ENCODE measurements at places on chromosomes 11 and 22. TPM values are rescaled to one million over a fixed set of nuclear protein-coding genes. Genes with fewer than 3 reads are reported as not detected.

The UBTFL1 gene
- polyA plus RNA-seq, result not detected

The TEX54 gene
- polyA plus RNA-seq, result not detected

The MRPL49 gene
- 41.1 TPM for polyA plus RNA-seq

The VSTM5 gene
- 1.3 TPM for polyA plus RNA-seq

The GAL3ST1 gene
- 7.2 TPM for polyA plus RNA-seq

The B3GAT3 gene
- polyA plus RNA-seq, result 39.9 TPM

The PRODH gene
- polyA plus RNA-seq, result 20.3 TPM

The ZC3H7B gene
- 77.2 TPM for polyA plus RNA-seq

The NEFH gene
- 4.5 TPM for polyA plus RNA-seq

The TRIM51 gene
- not detected for polyA plus RNA-seq

The LYVE1 gene
- 141 TPM for polyA plus RNA-seq

The TRPM5 gene
- 0.29 TPM for polyA plus RNA-seq

The ABCG4 gene
- 1.0 TPM for polyA plus RNA-seq

The OR52A1 gene
- polyA plus RNA-seq, result not detected

DNA sequence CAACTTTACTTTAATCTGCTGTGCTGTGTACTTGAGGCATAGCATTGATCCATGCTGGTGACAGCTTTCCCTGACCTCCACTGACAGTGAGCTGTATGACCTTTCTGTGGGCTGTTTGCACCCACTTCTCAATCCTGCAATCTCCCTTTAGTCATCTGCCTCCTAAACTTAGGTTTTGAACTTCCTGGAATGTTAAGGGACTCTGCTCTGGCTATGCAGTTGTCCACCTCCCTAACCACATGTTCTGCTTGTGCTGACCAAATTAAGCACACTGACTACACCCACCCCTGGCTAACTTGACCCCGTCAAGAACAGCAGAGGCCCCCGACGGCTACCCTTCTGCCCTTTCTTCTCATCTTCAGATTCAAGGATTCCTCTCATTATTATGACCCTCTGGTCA, 89.1 kb upstream of the NTM start:
- no peak for DNase-seq

GRCh38 chr22:45629469-45630089, 42.1 kb upstream of the ATXN10 start:
- no peak for DNase-seq

- peak; percentile 31 for DNase-seq
Measured at GRCh38 chr22:28594797-28595462, 84.7 kb downstream of the TTC28 start.

GRCh38 chr11:124463324-124463723, 17.8 kb upstream of the OR8B8 start:
- no peak for DNase-seq

DNA sequence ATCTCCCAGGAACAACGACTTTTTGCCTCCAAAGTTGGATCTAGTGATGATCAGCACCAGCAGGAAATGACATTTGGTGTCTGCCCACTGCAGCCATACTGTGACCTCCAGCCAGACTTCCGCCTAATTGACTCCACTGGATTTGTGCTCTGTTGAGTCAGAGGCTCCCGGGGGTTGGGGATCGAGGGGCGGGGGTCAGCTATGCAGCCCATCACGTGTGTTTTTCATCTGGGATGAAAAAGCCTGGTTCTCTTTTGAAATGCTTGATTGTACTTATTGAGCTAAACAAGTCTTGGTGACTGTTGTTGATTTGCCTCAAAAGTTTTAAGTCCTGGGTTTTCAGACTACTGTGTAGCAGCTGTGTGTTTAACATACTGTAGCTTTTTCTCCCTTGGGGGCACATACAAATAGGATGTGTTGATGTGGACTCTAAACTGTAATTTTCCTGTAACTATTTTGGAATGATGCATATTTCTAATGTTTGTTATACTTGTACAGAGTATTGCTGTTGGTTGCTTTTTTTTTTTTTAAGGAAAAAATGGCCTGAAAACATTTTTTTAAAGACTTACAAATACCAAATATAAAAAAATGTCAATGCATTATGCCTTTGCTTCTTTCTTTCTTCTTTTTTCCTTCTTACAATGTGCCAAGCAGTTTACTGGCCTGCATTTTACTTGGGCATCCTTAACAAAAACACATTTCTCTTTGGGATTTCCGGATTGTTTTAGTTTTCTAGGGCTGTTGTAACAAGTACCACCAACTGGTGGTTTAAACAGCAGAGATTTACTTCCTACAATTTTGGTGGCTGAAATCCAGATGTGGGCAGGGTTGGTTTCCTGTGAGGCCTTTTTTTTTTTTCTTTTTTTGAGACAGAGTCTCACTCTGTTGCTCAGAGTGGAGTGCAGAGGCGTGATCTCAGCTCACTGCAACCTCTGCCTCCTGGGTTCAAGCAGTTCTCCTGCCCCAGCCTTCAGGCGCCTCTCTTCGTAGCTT, 46.1 kb upstream of the OR4B1 start:
- DNase-seq, result no peak

DNA sequence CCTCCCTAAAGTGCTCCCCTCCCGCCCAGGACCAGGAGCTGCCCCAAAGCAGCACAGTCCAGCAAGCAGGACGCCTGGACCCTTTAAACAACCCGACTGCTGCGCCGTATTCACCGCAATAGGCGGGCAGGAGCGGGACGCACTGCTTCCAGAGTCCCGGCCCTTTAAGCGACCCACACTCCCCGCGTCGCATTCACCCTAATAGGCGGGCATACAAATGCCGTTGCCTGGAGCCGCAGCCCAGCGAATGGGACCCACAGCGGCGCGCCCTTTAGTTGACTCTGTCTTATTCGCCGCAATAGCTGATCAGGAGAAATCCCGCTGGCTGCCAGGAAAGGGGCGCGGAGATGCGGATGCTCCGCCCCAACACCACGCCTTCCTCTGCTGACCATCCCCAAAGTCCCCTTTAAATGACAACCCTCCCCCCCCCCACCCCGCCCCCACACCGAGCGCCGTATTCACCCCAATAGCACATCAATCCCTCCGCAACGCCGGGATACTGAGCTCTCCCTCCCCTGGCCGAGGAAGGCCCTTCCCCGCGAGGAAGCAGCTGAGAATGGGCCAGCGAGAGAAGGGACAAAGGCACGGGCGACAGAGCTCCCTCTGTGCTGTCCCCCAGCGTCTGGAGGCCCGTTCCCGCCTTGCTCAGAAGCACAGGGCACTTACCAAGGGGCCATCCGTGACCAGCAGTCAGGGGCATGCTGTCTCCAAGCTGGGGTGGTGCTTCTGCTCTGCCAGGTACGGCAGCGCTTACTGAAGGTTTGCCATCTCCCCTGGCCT, 4.7 kb downstream of the OSBPL5 start:
- DNase-seq, result peak; percentile 90

DNA sequence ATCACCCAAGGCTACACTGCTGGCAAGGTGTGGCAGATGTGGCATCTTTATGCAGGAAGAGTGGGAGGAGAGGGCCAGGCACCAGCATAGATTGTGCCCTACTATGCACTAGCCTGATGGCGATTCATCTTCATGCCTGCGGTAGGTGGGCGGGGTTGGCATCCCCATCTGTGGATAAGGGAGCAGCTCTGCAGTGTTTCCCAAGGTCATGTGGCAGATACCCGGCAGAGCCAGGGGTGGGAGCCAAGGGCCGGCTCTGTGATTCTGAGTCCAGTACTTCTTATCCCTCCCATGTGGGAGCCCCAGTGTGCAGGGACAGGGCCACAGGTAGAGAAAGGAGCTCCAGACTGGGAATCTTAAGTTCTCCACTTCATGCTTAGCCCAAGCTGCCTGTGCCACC, 20.0 kb downstream of the CD82 start:
- DNase-seq, result no peak

- no peak for DNase-seq
Measured at GRCh38 chr11:12075291-12075690, 35.1 kb upstream of the MICAL2 start.

- no peak for DNase-seq
Measured at GRCh38 chr22:40026641-40027040, 31.9 kb downstream of the FAM83F start.

GRCh38 chr11:64226507-64227051, 505 bp downstream of the NUDT22 start:
- DNase-seq, result no peak

GRCh38 chr11:134366254-134366653, 34.5 kb downstream of the GLB1L2 start:
- no peak for DNase-seq

DNA sequence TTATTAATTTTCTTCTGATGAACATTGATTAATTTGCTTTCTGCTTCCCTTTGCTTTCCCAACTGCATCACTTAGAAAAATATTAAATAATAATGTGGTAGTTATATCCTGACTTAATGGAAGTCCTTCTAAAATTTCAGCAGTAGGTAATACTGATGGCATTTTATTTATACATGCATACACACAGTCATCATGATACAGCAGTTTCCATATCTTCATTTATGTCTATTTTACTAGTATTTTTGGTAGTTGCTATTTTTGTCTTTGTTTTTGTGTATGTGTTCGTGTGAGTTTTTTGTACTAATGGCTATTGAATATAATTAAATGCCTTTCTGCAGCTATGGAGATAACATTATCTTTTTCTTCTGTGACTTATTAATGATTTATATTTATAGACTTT, 484.7 kb upstream of the CNTN5 start:
- no peak for DNase-seq

DNA sequence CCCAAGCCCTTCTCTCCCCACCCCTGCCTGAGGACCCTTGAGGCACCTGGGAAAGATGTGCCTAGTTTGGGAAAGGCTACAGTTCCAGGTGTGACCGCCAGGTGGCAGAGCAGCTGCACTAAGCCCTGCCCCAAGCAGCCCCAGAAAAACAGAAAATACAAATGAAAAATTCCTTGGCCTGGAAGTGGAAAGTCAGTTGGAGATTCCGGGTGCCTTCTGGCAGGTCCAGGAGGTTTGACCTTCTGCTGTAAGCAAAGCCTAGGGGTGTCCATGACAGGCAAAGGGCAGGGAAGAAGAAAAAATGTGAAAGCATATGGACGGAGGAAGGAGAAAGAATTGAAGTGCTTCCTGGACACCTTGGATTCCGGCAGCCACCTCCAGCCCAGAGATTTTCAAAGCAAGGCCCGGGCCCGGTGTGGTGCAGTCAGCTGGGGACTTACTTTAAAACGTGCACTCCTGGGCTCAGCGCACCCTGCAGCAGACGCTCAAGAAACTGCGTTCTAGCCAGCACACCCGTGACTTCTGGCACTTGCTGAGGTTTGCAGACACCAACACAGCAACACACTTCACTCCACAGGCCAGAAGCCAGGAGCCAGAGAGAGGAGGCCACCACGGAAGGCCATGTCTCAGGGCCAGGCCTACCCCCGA, 37.3 kb upstream of the SLC22A12 start:
- peak; percentile 65 for DNase-seq

GRCh38 chr11:75306529-75306928, 44.9 kb downstream of the ARRB1 start:
- DNase-seq, result no peak

GRCh38 chr11:64876835-64877341, 1.5 kb downstream of the EHD1 start:
- DNase-seq, result no peak

DNA sequence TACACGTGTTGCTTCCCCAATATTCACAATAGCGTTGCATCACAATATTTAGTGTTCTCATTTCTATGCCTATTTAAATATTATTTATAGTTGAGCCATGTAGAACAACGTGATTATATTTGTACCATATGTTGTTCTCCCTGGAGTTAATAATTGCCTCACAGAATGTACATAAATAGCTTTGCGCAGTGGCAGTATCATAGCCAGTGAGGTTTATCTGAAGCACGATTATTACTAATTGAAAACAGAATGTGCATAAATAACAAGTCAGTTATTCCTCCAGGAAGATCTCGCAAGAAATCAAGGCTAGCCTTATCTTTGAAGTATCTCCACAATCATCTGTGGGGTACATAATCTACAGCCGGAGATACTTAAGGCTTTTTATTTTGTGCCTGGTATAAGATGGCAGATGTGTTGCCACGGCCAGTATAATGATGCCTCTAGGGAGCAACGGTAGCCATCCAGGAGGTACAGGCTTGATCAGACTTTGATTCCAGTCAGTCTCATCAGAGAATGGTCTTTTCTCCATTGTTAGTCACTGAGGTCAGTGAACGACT, 197.5 kb downstream of the MSANTD4 start:
- no peak for DNase-seq

GRCh38 chr11:128884703-128885338, 6.3 kb upstream of the KCNJ5 start:
- DNase-seq, result no peak

DNA sequence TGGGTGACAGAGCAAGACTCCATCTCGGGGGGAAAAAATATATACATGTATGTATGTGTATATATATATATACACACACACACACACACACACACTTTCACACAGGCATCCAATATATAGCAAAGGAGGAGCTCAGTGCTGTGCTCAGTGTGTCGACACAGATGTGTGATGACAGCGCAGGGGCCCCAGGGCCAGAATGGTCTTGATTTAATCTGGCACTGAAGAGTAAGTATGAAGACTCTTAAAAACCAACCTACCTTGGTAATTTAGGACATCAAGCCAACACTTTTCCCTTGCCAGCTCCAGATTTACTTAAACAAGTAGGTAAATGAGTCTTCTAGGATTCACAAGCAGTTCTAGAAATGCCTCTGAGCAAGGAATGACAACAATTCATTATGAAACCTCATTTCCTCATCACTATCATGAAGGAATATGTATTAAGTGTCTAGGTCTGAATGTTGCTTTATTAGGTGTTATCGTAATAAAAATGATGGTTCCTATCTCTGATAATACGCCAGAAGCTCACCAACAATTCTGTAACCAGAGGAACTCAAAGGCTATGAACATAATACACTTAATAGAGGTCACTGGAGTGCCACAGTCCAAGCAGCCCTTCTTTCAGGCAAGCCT, 71.5 kb downstream of the SGSM3 start:
- peak; percentile 37 for DNase-seq

- no peak for DNase-seq
Measured at GRCh38 chr11:86129740-86130540, 61.1 kb upstream of the PICALM start.

- no peak for DNase-seq
Measured at GRCh38 chr22:18028817-18029527, 4.6 kb upstream of the MICAL3 start.

- DNase-seq, result no peak
Measured at GRCh38 chr11:120401506-120401905, 65.3 kb downstream of the ARHGEF12 start.

- no peak for DNase-seq
Measured at GRCh38 chr11:86035920-86036319, 33.0 kb downstream of the PICALM start.

GRCh38 chr22:49943771-49944398, 16.7 kb upstream of the PIM3 start:
- no peak for DNase-seq

GRCh38 chr11:127919206-127920000, 668.0 kb downstream of the ETS1 start:
- no peak for DNase-seq

DNA sequence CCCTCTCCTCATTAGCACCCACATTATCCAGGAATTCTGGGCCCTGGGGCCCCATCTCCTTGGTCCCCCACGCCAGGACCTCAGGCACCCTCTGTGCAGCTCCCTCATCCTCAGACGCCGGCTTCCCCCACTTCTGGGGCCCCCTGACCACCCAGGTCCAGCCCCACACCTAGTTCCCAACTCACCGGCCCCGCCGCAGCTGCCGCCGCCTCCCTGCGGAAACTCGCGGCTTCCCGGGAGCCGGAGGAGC, at the start of gene PCSK7:
Gene PCSK7 (minus strand): TSS at position 232 of the 250 bp plus-strand sequence. CDS start 2,229 bp downstream, outside the sequence.
- no peak for DNase-seq

- DNase-seq, result no peak
Measured at GRCh38 chr22:42611051-42611450, 3.6 kb downstream of the POLDIP3 start.
